Immature natural killer cell (primary cell): ENCODE measurements at places on chromosomes 6 and 20. TPM values are rescaled to one million over a fixed set of nuclear protein-coding genes. Genes with fewer than 3 reads are reported as not detected.

- no peak for DNase-seq
These were observed 100.6 kb downstream of the HIVEP1 start for GRCh38 chr6:12112540-12113189.

USP49 gene
- polyA plus RNA-seq: 0.22 TPM

GRCh38 chr6:11447265-11447664, 90.3 kb upstream of the TMEM170B start:
- no peak for DNase-seq

DNA sequence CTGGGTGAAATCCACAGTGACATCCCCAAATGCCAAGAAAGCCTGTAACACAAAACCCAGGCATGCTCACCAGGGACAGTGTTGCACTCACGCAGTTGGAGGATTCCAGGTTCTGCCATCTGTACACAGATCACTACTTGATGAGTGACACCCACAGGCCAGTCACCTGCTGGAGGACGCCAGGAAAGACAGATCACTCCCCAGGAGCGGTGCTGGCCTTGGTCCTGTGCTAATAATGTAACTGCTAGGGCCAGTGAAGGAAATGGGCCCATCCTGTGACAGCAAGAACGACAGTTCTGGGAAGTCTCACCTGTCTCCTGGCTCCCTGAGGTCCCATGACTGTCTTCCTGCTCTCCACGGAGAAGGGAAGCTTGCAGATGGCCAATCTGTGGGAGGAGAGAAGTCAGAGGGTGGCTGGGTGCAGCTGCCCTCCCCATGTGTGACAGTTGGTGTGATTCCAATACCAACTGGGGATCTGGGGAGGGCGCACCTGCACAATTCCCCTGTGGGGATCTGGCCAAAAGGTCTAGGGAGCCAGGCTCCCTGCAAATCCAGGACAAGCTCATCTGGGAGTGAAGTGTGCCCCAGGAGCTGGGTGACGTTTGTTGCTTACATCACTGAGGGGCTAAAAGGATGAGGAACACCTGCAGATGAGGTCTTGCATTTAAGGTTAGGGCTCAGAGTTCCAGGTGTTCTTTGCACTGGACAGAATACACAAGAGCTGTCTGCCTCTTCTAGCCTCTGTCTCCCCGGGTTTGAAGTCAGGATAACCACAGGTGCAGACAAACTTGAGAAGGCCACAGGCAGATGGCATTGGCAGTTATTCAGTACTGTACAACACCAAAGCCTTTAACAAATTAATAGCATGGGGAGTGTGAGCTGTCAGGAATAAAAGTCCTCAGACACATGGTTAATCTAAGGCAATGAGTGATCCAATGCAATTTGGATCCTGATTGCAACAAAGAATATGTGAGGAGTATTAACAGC, 10.3 kb downstream of the ZNF337 start:
- no peak for DNase-seq

- DNase-seq: no peak
These were observed 117.4 kb upstream of the PRDM1 start for GRCh38 chr6:105968603-105969333.

DNA sequence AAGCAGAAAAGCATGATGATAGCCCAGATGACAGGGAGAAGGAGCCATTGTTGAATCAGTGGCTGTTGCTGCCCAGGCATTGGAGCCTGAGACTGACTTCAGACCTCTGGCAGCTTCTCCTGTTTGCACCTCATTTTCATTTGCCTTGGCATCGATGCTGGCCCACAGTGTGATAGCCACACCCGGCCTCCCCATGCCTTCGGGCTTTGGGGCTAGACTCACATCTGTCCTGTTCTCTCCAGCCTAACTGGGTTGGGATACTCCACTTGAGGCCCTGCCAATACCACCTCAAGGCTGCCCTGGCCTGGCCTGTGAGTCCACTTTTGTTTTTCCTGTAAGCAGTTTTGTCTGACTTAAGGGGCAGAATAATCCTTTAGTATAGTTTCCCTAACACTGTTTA, 140.4 kb downstream of the UST start:
- no peak for DNase-seq

DNA sequence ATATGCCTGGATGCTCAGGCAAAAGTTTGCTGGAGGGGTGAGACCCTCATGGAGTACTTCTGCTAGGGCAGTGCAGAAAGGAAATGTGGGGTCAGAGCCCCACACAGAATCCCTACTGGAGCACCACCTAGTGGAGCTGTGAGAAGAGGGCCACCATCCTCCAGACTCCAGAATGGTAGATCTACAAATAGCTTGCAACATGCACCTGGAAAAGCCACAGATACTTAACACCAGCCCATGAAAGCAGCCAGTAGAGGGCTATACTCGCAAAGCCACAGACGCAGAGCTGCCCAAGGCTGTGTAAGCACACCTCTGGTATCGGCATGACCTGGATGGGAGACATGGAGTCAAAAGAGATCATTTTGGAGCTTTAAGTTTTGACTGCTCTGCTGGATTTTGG, 60.7 kb upstream of the GJE1 start:
- DNase-seq: no peak
